ENCODE measurements at places on chromosomes 1 and 21.

GRCh38 chr1:30378003-30378596 lies 345.3 kb downstream of the MATN1 start:
- no peak for DNase-seq

- no peak for DNase-seq
These were observed 41.1 kb downstream of the KCNJ6 start for GRCh38 chr21:37874904-37875780.

- no peak for DNase-seq
These were observed 35.2 kb upstream of the SYT2 start for GRCh38 chr1:202745323-202745888.

DNA sequence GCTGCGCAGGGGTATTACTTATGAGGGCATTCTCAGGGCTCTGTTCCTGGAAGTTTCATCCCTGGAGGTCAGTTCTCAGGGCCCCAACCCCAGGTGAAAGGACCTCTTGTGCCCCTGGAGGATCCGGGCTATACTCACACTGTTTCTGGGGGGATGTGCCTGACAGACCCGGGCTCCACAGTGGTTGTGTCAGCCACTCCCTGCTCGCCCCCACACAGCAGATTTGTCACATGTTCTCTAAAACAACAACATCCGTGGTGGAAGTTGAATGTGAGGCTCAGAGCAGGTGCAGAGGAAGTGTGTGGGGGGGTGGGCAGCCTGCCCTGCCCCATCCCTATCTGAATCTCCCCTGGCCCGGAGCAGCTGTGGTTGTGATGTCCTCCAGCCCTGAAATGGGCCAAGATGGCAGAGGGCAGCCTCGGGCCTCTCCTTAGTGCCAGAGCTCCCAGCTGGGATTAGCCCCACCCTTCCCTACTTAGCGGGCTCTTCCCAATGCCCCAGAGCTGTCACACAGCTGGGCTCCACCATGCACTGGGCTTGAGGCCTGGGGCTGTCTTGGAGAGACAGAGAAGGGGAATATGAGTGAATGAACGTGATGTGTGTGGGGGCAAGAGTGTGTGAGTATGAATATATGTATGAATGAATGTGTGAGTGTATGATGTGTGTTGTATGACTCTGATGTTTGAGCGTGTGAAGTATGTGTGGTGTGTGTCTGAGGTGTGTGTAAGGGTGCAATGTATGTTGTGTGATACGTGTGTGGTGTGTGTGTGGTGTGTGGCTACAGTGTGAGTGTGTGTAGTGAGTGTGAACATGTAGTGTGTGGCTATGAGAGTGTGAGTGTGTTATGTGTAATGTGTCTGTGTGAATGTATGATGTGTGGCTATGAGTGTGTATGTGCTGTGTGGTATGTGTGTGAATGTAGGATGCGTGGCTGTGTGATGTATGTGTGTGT lies 1.5 kb upstream of the FCMR start:
- peak; percentile 92 for DNase-seq

- no peak for DNase-seq
These were observed 415.6 kb downstream of the SMYD3 start for GRCh38 chr1:246091477-246091876.

DNA sequence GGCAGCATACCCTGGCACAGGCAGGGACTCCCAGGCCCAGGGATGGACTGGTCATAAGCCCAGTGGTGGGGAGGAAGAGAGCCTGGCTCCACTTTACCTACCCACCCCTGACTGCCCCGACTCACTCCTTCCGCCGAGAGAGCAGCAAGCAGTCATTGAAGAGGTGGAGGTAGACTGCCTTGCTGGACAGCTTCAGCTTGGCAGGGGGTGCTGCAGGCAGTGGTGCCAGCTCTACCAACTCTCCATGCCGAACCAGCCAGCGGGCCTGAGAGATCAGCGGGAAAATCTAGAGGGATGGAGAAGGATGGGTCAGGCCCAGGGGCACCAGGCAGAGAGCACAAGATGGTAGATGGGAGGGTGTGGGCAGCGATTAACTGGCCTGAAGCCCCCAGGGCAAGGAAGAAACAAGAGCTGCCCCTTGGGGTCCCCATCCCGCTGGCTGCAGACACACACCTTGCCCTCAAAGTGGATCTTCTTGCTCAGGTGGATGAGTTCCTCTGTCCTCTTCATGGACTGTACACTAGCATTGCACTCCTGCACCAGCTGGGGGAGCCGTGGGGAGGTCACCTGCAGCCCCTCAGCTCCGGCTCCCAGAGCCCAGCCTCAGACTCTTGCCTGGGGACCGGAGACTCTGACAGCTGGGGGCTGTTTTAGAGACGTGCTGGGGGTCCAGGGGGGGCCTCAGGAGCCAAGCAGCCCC lies 7.7 kb downstream of the ARHGEF19 start:
- DNase-seq: peak; percentile 71

- no peak for DNase-seq
These were observed 140.1 kb downstream of the TGFBR3 start for GRCh38 chr1:91745640-91746373.

DNA sequence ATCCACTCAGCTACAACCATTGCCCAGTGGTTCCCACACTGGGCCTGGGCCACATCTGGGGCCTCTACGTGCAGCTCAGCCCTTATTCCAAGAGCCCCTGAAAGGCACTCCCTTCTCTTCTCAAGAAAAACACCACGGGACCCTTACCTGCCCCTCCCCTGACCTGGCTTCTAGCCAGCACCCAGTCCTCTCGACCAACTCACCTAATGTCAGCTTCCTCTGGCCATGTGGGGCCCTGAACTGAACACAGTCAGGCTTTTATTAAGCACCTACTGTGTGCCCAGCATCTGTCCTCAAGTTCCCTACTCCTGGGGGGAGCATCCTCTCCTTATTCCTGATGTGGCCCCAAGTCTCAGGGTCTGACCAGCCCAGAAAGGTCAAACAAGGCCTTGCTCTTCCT lies 208.4 kb downstream of the MATN1 start:
- DNase-seq: no peak

DNA sequence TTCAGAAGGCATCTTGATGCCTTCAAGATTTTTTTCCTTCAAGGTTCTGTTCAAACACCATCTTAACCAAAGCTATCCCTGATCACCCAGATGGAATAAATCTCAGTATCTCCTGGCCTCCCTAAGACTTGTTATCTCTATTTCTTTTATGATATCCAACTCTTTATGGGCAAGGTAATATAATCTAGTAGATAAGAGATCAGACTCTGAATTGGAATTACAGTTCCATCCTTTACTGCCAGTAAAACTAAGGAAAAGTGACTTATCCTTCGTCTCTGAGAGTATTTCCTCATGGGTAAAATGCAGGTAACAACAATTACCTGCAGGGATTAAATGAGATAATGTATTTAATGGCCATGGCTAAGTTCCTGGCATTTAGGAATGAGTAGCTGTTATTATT lies 445.0 kb upstream of the DAB1 start:
- DNase-seq: no peak

GRCh38 chr21:44329086-44329889 lies 9.9 kb downstream of the CFAP410 start:
- no peak for DNase-seq

DNA sequence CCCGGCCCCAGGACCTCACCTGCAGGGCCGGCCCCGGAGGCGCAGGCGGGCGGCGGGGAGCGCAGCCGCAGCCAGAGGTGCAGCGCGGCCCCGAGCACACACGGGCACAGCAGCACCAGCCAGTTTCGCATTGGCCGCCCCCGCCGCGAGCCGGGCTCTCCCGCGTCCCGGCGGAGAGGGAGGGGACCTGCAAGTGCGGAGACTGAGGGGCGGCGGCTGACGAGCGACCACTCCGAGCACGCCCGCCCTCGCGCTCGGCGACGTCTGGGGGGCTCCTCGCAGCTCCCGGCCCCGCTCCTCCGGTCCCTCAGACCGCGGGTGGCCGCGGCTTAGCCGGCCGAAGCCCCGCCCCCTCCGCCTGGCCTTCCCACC lies at the start of gene B3GALNT2:
B3GALNT2 (minus strand) TSS at position 331 of the 372 bp plus-strand sequence; CDS start at position 131, 200 bp downstream.
- no peak for DNase-seq

DNA sequence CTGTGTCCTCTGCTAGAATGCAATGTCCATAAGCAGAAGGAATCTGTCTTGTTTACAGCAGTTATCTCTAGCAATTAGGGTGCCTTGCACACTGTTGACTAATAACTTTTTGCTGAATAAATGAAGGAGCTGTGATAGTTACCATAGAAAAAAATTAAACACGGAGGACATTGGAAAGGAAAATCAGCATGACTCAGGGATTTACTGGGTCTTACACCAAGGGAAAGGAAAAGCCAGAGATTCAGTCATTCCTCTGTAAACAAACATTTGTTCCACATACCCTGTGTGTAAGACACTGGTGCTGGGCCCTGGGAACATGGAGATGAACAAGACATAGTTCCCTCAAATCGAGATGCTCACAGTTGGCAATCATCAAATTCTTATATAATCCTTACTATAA lies 183.3 kb downstream of the PTGER3 start:
- DNase-seq: no peak

- DNase-seq: no peak
These were observed 336.0 kb upstream of the NR5A2 start for GRCh38 chr1:199691540-199691939.

- DNase-seq: no peak
These were observed 37.5 kb downstream of the GPR88 start for GRCh38 chr1:100575406-100575805.

- no peak for DNase-seq
These were observed 26.8 kb upstream of the TARBP1 start for GRCh38 chr1:234505769-234506102.

GRCh38 chr1:210129759-210130158 lies 102.8 kb upstream of the SERTAD4 start:
- DNase-seq: no peak

DNA sequence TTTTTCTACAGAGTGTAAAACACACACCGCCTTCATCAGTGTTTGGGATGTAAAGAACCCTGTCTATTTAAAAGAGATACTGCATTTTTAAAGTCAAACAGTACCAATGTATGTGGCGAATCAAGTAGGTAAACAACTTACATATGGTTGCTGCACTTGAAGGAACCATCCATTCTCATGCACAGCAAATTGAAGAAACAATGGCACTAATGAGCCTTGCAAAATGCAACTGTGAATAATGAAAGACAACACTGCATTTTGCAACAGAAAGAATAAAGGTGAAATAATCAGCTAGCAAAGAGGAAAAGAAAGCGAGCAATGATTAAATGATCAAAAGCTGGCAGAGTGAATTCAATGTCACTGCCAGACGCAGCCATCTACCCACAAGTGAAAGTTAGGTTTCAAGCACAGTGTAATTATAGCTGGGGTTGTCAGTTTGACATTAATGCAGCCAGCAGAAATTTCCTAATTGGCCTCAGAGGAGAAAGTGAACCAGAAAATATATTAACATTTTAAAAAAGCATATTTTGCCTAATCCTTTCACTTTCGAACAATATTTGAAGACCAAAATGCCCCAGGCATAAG lies 10.9 kb upstream of the BARHL2 start:
- DNase-seq: no peak

All from activated CD8-positive, alpha-beta T cell treated with anti-CD3 and anti-CD28 coated beads for 36 hours (primary cell).